ENCODE measurements at places on chromosomes 3 and 15.

- no peak for DNase-seq
Measured at GRCh38 chr3:43968465-43968864, 273.2 kb upstream of the TOPAZ1 start.

DNA sequence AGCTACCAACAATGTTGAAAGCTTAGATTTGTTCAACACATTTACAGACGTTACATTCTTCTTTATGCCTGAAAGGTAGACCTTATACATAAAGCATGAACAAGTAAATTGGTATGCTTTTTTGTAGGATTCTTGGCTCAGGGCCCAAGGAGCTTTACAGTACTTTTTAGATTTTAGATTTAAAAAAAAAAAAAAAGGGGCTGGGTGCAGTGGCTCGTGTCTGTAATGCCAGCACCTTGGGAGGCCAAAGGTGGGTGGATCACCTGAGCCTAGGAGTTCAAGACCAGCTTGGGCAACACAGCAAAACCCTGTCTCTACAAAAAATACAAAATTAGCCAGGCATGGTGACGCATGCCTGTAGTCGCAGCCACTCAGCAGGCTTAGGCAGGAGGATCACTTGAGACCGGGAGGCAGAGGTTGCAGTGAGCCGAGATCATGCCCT is 39.7 kb downstream of the MEF2A start:
- DNase-seq = no peak

DNA sequence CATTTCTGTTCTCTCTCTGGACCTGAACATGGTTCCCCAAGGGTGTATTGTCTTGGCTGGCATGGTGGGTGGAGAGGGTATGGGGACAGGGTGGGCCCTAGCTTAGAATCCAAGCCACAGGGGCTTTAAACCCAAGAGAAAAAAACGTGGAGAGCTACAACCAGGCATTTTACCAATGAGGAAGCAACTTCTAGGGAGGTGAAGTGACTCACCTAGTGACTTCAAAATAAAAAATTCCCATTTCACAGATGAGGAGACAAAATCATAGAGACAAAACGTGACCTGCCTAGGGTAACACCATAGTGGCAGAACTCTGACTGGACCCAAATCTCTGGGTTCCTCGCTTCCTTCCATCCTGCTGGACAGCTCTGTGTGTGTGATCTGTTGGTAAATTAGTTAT is 216.8 kb downstream of the RPLP1 start:
- DNase-seq = no peak

GRCh38 chr3:99892332-99892731 is 74.7 kb downstream of the CMSS1 start:
- DNase-seq = no peak

DNA sequence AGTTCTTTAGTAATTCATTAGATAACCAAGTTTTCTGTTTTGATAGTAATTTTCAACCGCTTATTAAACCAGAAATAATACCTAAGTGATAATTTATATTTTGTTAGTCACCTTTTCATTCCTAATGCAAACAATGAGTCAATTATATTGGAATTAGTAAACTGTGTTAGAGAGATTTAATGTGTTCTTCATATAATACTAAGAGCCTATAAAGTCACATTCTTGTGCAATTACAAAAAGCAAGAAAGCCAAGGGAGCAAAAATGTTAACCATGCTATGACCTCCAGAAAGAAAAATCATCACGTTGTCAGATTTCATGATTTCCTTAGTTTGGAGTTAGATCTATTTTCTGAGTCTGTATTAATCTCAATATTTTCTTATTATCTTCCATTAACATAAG is 108.8 kb upstream of the SAMMSON start:
- DNase-seq = no peak

GRCh38 chr15:78364233-78364632 is 24.1 kb downstream of the CRABP1 start:
- no peak for DNase-seq

DNA sequence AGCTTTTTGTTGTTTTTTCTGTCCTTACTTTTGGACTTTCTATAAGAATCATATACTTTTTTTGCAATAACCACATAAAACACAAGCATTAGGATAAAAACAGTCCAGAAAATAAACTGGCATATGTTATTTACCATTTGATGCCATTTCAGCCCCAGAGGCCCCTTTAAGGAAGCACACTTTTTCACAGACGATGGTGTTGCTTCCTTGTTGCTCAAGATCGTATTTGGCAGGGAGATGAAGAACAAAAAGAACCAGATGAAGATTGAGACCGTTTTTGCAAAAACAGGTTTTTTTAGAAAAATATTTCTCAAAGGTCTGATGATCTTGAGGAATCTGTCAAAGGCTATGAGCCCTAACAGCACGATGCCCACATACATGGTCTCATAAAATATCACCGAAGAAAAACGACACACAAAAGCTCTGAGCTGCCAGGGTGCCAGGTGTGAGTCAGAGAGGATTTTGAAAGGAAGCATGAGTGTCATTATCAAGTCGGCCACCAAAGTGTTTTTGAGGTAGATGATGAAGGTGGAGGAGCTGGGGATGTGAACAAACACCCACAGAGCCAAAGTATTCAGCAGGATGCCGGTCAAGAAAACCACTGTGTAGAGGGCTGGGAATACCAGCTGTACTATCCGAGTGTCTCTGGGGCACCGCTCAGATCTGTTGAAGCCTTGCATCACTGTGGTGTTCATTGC is 902 bp downstream of the P2RY13 start:
- DNase-seq = no peak

DNA sequence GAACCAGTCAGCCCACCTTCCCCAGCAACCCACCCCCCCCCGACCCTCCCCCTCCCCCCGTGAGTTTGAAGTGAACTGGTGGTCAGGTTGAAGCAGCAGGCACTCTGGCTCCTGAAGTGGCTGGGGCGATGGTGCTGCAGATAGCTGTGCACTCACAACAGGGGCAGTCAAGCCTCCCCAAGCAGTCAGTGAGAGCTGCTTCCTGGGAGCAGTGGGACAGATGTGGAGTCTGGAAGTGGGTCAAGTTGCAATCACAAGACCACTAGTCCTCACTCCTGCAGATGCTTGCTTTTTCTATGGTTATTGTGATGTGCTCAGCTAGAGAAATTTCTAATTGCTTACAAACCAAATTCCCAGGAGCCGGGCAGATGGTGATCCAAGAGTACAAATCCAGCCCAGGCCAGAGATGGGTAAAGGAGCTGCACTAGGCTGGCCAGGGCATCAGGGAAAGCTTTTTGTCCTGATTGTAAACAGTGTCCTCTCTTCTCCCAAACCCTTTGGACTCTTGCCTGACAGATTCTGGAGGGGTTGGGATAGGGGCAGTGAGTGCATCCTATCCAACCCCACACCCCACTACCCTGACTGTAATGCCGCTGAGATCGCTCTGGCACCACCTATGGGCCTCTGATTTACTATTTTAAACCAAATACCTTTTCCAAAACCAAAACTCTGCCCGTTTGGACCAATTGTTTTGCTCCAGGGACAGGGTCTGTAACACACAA is 9.8 kb upstream of the CLPX start:
- DNase-seq = no peak

GRCh38 chr15:79682285-79682684 is 214.5 kb downstream of the MTHFS start:
- DNase-seq = no peak

- no peak for DNase-seq
Measured at GRCh38 chr3:63824309-63824708, 5.2 kb downstream of the C3orf49 start.

DNA sequence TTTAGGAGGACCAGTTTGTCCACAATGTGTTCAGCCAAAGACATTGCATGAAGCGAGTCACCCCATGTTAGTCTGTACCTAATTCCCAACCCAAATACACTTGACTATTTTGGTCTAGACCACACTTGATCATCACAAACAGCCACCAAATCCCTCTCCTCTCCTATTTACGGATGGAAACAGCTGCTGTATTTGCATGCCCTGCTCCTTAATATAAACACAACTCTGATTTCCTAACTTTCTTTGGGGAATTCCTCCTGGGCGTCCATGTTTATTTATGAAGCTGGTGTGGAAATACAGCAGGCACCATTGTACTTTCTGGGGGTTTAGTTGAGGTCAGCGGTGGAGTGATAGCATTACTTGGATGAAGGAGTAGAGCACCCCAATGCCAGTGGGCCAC is 235.2 kb downstream of the TLE3 start:
- DNase-seq = no peak

GRCh38 chr15:43376017-43376705 is 5.3 kb downstream of the TUBGCP4 start:
- DNase-seq = peak; percentile 45

- no peak for DNase-seq
Measured at GRCh38 chr3:138877226-138877625, 42.5 kb upstream of the PIK3CB start.

- no peak for DNase-seq
Measured at GRCh38 chr3:32181796-32182195, 56.7 kb upstream of the CMTM8 start.

GRCh38 chr3:17742880-17743657 is 638 bp upstream of the TBC1D5 start:
- no peak for DNase-seq

GRCh38 chr15:62564886-62565633 is 400.0 kb upstream of the C2CD4B start:
- DNase-seq = no peak

- peak; percentile 53 for DNase-seq
Measured at GRCh38 chr3:127473244-127474024, 117.1 kb downstream of the TPRA1 start.

GRCh38 chr15:28933710-28934445 is 48.1 kb downstream of the APBA2 start:
- DNase-seq = peak; percentile 3
